8988T (cell line): ENCODE measurements at places on chromosomes 6 and 20.

GRCh38 chr6:129111853-129112252 lies 228.9 kb downstream of the LAMA2 start:
- no peak for DNase-seq

GRCh38 chr6:139539852-139540251 lies 165.4 kb upstream of the CITED2 start:
- DNase-seq: peak; percentile 34

GRCh38 chr6:167154895-167155294 lies 2.9 kb downstream of the GPR31 start:
- DNase-seq: no peak

GRCh38 chr6:34238585-34239499 lies 2.2 kb downstream of the HMGA1 start:
- no peak for DNase-seq

DNA sequence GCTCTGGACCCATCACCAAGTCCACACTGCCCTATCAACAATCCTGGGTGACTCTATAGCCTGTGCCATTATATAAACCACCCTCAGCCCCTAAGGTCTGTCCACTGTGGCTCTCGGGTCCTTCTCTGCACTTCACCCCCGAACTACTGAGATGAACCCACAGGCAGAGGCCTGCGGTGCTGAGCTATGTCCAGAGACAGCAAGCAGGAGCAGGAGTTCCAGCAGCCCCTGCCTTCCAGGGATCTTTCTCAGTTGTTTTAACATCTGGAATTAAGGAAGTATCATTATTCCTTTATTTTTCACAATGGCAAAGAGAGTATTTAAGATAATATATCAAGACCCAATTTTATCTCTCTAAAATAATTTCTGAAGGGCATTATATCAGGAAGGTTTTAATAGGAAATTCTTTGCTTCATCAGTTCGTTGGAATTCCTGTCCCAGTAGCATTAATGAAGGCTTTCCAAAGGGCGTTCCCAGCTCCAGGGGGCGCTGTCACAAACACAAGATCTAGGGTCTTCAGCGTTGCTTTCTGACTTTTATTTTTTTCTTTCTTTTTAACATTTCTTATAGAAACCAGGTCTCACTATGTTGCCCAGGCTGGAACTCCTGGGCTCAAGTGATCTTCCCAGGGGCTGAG lies 27.3 kb downstream of the RRBP1 start:
- no peak for DNase-seq

- no peak for DNase-seq
These were observed 9.1 kb upstream of the SIRPA start for GRCh38 chr20:1885940-1886693.

GRCh38 chr6:5657684-5658430 lies 348.9 kb downstream of the NRN1 start:
- no peak for DNase-seq

DNA sequence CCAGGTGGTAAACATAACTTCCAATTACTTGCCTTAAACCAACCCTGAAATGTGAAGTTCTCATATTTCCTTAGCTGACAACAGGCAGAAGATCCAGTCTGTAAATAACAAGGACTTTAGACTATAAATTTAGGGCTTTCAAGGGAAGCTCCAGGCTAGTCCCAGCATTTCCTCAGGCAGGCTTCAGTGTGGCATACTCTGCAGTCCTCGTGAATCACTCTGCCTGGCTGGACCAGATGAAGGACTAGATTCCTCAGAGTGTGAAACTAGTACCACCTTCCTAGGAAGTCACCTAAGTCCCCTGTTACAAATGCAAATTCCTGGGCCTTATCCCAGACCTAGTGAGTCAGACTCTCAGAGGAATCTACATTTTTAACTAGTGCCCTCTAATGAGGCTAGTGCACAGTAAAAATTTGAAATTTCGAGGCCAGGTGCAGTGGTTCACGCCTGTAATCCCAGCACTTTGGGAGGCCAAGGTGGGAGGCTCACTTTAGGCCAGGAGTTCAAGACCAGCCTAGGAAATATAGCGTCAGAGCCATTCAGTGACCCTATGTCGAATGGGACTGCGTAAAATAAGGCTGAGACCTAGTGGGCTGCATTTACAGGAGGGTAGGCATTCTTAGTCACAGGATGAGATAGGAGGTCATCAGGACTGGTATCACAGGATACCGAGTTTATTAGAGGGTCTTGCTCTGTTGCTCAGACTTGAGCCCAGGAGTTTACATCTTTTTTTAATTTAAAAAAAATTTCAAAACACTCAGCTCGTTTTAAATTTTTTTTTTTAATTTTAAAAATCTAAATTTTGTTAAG lies 279.6 kb upstream of the JARID2 start:
- DNase-seq: no peak

- no peak for DNase-seq
These were observed 18.9 kb upstream of the NXT1 start for GRCh38 chr20:23331450-23332350.

GRCh38 chr6:56853541-56853940 lies 101.4 kb upstream of the BEND6 start:
- no peak for DNase-seq

- DNase-seq: no peak
These were observed 180.6 kb downstream of the TBX18 start for GRCh38 chr6:84583784-84584183.

DNA sequence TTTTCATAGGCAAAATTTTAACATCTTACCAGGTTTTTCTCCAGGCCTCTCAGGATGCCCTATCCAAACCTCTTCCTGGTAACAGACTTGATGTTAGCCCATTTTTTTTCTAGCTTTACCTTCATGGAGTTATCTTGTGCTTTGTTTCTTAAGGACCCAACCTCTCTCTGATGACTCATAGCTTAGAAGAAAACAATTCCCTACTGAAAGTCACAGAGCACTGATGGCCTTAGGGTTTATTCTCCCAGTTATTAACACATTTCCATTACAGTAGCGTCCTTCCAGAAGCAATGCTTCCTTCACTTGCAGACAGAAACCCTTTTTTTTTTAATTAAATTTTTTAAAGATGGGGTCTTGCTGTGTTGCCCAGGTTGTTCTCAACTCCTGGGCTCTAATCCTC lies 79.4 kb downstream of the IYD start:
- DNase-seq: no peak

GRCh38 chr6:16183187-16183664 lies 54.3 kb downstream of the MYLIP start:
- DNase-seq: no peak

- no peak for DNase-seq
These were observed 22.3 kb downstream of the MARCKS start for GRCh38 chr6:113879186-113880096.

DNA sequence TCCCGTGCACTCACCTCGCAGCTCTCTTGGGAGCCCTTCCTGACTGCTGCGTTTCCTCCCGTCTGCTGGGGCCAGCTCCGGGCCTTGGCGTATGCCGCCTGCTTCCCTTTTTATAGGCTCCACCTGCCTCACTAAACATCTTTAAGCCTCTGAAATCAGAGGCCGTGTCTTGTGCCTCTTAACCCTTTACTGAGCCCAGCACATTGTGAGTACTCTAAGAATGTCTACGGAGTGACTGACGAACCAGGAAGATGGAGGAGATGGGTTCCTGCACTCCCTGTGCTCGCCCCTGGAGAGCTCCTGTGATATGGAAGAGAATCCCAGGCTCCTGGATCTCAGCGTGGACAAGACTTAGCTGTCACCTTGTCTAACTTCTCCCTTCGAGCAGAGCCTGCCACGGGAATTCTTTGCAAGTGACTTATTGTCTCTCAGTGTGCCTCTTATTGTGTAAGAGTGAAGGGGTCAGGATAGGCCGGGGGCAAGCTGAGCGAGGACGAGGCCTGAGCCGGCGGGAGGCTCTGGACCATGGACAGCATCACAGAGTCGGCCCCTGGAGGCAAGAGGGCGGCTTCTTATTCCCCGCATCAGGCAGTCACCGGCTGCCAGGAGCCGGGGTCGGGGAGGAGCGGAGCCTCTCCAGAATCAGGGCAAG lies 70.9 kb upstream of the CCDC167 start:
- DNase-seq: no peak

DNA sequence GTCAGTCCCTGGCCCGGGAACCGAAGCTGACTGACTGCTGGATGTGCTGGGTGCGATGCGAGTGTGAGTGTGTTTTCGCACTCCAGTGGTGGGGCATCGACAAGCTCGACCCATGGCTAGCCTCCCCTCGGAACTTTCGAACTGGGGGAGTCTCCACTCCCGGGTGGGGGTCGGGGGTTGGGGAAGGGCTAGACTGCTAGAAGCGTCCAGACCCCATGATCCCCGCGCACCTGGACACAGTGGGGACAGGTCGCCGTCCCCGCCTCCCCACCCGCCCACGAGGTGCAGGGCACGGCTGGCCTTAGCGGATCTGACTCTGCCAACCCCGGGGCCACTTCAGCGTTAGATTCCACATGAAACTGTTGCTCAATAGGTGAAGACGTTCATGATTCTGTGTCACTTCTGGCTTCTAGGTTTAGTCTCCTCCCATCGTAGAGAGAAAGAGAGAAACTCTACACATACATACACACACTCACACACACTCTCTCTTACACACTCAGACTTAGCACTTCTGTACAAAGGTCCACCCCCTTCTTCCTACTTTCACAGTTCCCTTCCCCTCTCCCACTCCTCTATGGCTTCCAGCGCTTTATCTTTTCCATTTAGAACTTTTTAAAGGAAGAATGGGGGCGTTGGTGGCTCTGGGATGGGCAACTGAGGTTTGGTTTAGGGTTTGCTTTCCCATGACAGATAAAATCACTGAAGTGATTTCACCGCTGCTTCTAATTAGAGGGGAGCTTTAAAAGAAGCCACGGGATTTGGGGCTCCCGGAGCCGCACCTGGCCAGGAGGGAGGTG lies 5.1 kb upstream of the TFAP2A start:
- no peak for DNase-seq
